ENCODE measurements at places on chromosomes 7 and 10. TPM values are rescaled to one million over a fixed set of nuclear protein-coding genes. Genes with fewer than 3 reads are reported as not detected.

The OR6B1 gene
- total RNA-seq, result not detected

The AGMO gene
- total RNA-seq, result not detected

DNA sequence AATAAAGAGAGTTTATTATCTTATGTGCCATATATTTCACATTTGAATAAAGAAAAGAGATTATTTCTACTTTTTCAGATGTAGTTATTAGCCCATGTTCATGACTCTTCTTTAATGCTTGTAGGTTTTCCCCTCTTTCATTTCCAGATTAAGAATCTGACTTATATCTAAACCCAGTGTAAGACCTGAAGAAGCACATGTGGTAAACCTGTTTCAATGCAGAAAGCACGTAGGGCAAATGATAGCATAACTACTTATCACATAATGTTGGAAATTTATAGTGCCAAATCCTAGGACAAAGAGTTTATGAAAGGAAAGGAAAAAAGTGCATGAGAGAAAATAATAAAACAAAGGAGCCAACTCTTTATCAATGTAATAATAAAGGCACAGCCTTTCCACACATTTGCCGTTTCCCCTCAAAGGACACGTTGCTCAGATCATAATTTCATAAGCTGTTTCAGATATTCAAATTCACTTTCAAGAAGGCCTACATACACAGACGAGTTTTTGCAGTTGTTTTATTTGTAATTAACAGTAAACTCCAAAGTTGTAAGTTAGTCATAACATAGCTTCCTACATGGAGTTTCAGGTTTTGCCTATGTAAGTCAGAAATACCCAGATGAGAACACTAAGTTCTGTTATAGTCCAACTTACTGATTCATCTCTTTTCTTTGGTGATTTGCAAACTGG, 88.8 kb upstream of the MDFIC start:
- DNase-seq, result no peak

The GOT1 gene
- 70.0 TPM for total RNA-seq

The BTBD16 gene
- total RNA-seq, result 0.24 TPM

- DNase-seq, result no peak
Measured at GRCh38 chr7:95001258-95001657, 93.9 kb downstream of the PPP1R9A start.

The FAM237B gene
- not detected for total RNA-seq

The CALCR gene
- total RNA-seq, result not detected

The UNCX gene
- total RNA-seq, result not detected

The PAPOLB gene
- total RNA-seq, result under 0.01 TPM

DNA sequence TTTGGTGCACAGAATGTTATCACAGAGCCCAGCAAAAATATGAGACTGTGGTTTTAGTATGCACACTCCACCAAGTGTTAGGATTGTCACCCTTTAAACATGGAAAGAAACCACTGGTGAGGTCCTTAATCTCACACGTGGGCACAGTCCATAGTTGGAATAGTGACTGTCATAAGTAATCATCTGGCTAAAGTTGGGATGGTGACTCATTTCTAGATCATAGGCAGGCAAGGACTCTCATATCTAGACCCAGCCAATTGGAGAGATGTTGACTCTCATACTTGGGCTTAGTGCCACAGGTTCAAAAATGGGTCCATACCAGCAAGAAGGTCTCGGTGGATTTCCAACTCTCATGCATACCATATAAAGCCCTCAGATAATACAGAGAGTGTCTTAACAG, 39.6 kb upstream of the ZNF680 start:
- no peak for DNase-seq

- no peak for DNase-seq
Measured at GRCh38 chr7:84191261-84191660, 3.3 kb downstream of the SEMA3A start.

- no peak for DNase-seq
Measured at GRCh38 chr7:84170646-84171045, 23.9 kb downstream of the SEMA3A start.

DNA sequence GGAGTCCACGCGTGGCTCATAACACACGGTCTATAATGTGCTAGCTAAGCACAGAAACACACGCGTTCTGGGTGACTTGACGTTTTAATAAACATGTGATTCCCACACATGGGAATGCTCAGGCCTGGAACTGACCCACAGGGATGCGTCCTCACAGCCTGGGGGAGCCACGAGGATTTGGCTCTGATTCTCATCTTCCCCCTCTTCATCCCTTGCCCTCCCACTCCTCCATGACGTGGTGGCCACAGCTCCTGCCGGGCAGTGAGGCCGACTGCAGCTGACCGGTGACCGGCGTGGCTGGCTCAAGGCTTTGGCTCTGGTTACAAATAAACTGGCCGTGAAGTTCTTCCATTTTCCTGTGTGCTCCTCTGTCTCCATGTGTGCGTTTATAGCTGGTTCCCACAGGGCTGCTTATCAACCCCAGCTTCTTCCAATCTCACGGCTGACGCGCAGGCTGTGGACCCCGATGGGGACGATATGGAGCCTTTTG, 40.9 kb upstream of the KLF6 start:
- DNase-seq, result no peak

The CEP55 gene
- total RNA-seq, result 1.2 TPM

The KNDC1 gene
- 0.83 TPM for total RNA-seq

DNA sequence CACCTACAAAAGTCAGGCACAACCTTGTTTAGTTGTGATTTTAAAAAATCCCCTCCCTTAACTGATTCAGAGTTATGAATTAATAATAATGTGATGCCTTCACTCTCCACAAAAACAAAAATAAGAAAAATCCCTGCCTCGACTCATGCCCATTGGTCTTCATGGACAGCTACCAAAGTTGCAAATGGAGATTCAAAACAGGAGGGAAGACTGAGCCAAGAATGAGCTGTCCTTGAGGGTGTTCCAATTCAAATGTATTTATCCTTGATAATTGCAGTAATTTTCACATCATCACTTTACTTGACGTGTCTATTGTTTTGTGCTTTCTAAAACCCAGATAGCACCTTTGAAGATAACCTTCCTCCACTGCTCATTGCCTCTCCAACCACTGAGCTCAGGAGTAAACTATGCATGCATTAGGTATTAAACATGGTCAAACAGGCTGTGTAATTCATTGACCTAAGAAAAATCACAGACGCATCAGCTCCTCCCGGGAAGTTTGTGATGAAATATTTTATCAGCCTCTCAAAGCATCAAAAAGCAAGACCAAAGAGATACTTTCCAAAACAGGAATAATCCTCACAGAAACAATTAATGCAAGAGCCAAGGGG, 712.7 kb upstream of the IGFBP3 start:
- no peak for DNase-seq

The MRLN gene
- not detected for total RNA-seq

- no peak for DNase-seq
Measured at GRCh38 chr7:32206488-32206887, 136.3 kb upstream of the PDE1C start.

DNA sequence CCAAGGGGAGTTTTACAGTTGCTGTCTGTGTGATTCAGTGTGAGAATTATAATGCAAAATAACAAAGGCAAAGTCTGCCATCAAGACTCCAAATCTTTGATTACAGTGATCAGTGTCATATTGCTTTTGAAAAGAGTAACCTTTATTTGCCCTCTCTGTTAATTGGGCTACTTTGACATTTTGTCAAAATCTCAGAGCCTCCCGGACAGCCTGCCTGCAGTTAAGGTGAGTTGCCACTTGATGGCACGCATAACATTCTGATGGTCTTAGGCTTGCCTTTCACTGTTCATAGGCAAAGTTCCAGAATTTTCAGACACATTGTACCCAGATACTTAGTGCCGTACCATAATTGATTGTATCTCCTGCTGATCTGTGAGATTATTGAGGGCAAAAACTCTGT, 253.5 kb downstream of the ABCA13 start:
- DNase-seq, result peak; percentile 48

- no peak for DNase-seq
Measured at GRCh38 chr10:51786016-51786683, 86.8 kb upstream of the CSTF2T start.

The ZNRF2 gene
- total RNA-seq, result 32.3 TPM

The UNC5B gene
- total RNA-seq, result 15.0 TPM

DNA sequence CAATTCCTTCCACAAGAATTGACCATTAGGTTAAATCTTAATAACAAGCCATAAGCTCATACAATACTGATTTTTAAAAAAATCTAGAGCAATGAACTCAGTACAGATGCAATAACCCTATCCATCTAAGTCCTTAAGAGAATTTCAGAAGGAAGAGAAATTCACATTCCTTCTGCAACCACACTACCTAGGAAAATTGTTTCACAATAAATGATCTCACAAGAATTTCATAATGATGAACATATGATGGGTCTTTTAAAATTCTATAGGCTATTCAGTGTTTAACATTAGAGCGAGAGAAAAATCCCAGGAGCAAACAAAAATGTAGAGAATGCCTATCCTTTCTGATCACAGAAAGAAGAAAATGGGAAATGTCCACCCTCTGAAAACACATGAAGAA, 70.0 kb upstream of the MAGI2 start:
- DNase-seq, result no peak

DNA sequence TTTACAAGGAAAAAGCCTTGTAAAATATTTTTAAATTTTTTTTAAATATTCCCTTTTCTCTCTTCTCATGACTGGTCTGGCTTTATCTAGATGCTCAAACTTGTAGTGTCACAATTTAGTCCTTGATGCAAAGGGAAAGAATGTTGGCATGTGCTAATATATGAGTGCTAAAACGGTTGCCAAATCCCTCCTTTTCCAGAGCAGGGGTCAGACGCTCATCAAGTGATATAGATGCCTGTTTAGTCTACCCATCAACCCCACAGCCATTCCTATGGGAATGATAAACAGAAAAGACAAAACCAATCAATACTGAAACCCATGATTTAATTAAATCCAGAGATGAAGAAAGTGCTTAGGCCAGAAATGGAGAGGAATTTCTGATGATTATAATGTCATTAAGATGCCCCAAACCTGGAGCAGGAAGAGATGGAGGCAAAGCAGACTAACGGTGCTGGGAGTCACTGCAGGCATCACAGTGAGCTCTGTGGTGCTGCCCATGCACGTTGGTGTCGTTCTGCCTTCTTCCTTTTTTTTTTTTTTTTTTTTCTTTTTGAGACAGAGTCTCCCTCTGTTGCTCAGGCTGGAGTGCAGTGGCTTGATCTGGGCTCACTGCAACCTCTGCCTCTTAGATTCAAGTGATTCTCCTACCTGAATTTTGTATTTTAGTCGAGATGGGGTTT, 210.1 kb upstream of the STK17A start:
- DNase-seq, result no peak

DNA sequence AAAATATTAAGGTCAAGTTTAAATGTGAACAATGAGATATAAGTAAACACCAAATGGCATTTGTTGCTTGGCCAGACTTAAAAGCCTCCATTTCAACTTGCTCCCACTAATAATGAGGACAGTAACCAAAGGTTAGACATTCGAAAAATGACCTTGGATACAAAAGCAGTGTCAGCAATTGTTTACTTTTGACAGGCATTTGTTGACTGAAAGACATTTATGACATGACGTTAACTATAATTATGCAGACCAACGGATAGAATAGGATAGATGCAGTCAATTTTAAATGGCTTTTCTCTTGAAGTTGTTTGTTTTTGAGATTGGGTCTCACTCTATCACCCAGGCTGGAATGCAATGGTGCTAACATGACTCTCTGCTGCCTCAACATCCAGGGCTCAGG, 6.3 kb upstream of the WNT16 start:
- DNase-seq, result no peak

The ABCB1 gene
- 1.8 TPM for total RNA-seq

The TFAM gene
- total RNA-seq, result 26.2 TPM

The AMZ1 gene
- 0.50 TPM for total RNA-seq

The IFIT2 gene
- 0.86 TPM for total RNA-seq

DNA sequence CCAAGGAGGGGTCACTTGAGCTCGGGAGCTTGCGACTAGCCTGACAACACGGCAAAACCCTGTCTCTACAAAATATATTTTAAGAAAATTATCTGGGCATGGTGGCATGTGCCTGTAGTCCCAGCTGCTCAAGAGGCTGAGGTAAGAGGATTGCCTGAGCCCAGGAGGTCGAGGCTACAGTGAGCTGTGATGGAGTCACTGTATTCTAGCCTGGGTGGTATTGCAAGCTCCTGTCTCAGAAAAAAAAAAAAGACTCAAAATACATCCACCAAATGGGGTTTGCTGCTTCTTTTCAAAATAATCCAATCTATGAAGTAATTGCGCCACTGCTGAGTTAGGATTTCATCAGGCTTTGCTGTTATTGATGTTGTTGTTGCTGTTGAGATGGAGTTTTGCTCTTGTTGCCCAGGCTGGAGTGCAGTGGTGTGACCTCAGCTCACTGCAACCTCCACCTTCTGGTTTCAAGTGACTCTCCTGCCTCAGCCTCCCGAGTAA, 11.1 kb upstream of the VIM start:
- DNase-seq, result no peak

DNA sequence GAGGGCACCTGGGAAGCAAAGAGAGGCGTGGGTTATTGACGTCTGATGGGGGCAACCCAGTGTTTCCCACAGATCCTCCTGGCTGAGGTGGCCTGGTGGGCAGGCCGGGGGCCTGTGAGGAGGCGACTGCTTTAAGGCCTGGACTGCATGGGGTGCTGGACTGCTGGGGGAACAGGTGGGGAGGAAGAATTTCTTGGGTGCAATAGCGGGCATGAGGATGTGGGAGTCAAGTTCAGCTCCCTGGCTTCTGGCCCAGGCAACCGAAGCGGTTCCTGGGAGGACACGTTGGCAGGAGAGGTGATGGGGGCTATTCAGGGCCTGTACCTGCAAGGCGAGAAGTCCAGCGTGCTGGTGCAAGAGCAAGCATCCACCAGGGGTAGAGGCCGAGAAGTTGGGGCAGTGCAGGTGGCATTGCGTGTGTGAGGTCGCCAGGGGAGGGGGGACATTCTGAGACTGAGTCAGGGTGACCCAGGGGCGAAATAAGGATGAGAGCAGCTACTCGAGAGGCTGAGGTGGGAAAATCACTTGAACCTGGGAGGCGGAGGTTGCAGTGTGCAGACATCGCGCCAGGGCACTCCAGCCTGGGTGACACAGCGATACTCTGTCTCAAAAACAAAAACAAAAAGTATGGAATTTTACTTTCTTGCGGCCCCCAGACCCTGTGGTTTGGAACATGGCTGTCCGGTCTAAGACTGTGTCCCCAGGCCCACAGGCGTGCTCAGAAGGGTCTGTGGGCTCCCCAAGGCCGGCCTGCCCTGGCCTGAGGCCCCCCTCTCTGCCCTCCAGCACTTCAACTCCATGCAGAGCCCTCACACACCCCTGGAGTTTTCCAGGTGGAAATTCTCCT, 53.6 kb upstream of the ELN start:
- no peak for DNase-seq

GRCh38 chr7:122485856-122486255, 181.3 kb upstream of the FEZF1 start:
- no peak for DNase-seq

The HECW1 gene
- total RNA-seq, result not detected

The ACHE gene
- 0.17 TPM for total RNA-seq

The ZNF485 gene
- 6.5 TPM for total RNA-seq

The MGMT gene
- total RNA-seq, result 22.2 TPM

The LIPF gene
- total RNA-seq, result not detected

The SUFU gene
- 2.5 TPM for total RNA-seq

The PTN gene
- 4.3 TPM for total RNA-seq

- no peak for DNase-seq
Measured at GRCh38 chr10:85008488-85009184, 680.2 kb downstream of the CCSER2 start.

The FANK1 gene
- 1.1 TPM for total RNA-seq

The GRM8 gene
- not detected for total RNA-seq

GRCh38 chr10:112637901-112638300, 190.9 kb downstream of the VTI1A start:
- no peak for DNase-seq
